ENCODE measurements at places on chromosomes 4 and X. TPM values are rescaled to one million over a fixed set of nuclear protein-coding genes. Genes with fewer than 3 reads are reported as not detected.

NSUN7 gene
- total RNA-seq = 0.73 TPM

LRIT3 gene
- total RNA-seq = 0.23 TPM

RAI2 gene
- total RNA-seq = 1.3 TPM

FGA gene
- 6.9 TPM for total RNA-seq

SH3RF1 gene
- 0.25 TPM for total RNA-seq

KIT gene
- 2.6 TPM for total RNA-seq

NLRP2B gene
- total RNA-seq = not detected

SHROOM3 gene
- total RNA-seq = 0.33 TPM
